ENCODE measurements at places on chromosomes 5 and 9.

DNA sequence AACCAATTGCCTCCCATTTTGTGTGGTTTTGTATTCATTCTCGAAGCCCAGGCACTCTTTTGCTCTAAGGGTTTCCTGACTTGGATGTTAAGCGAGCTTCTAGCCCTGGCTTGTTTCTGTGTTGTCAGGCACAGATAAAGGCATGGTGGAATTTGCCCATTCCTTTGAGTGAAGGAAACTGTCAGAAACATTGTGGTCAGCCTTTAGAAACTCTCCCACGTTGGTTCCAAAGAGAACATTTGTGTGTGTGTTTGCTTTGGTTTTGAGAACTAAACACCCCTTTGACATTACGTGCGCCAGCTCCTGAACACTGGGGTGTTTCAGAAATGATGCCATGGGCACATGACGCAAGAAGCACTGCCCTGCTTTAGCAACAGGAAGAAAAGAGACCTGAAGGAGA lies 320.9 kb downstream of the NTRK2 start:
- DNase-seq: no peak

GRCh38 chr9:108956022-108956630 lies 21.9 kb downstream of the ABITRAM start:
- DNase-seq: no peak

- DNase-seq: no peak
Measured at GRCh38 chr9:137688725-137689124, 69.9 kb downstream of the EHMT1 start.

- no peak for DNase-seq
Measured at GRCh38 chr5:62948301-62948700, 369.7 kb downstream of the LRRC70 start.

- DNase-seq: peak; percentile 68
Measured at GRCh38 chr9:130451509-130452388, 7.0 kb downstream of the ASS1 start.

DNA sequence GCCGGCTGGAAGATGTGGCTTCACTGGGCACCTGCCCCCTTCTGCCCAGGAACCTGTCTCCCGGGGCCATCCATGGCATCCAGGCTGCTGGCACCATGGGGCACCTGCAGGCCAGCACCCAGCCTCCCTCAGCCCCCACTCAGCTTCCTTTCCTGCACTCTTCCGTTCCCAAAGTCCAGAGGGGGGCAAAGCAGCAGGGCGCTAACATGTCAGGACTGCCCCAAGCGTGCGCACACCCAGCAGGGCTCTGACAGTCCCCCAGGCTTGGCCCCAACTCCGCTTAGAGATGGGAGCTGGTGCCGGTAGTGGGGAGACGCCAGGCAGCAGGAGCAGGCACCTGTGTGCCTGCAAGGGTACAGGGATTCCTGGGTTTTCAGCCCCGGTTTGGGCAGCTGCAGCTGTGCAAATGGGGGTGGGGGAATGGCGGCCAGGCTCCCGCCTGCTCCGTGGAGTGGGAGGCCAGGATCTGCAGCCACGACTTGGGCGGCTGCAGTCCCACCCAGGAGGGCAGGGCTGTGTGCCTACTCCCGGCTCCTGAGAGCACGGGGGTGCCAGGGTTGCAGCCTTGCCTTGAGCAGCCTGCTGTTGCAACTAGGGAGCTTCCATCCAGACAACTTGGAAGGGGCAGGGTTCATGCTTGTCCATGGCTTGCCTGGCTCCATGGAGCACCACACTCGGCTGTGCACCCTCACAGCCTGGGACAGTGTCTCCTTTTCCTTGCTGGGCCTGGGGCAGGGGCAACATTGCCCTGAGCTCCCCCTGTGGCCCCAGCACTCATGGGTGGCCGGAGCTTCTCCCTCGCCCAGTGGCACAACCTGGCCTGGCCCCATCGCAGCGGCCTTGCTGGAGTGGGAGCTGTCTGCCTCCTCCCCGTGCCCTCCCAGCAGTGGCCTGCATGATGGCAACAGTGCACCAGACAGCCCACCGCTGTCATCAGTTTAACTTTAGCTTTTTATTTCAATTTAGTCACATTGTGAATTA lies 561.1 kb downstream of the MTRR start:
- no peak for DNase-seq

DNA sequence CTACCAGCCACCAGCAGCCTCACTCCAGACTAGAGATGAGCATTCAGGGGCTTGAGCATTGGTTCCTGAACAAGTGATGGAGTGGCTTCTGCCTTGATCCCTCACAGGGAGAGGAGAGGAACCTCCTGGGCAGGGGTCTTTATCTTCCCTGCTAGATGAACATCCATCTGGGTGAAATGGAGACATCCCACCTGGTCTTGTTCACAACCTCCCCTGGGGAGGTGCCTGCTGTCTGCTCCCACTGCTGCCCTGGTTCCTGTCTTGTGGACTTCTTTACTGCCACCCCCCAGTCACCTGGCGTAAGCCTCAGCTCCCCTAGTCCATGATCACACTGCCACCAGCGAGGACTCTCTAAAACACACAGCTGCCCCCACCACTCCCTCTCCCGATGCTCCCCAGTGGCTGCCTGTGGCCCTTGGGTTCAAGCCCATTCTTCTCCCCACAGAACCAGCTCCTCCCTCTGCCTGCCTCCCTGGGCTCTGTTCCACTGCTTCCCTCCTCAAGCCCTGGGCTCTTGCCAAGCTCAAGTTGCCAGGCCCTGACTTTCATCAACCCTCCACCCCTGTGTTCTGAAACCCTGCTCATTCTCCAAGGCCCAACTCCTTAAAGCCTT lies 51.5 kb downstream of the COL15A1 start:
- no peak for DNase-seq

- DNase-seq: no peak
Measured at GRCh38 chr5:172361566-172362238, 78.1 kb upstream of the UBTD2 start.

DNA sequence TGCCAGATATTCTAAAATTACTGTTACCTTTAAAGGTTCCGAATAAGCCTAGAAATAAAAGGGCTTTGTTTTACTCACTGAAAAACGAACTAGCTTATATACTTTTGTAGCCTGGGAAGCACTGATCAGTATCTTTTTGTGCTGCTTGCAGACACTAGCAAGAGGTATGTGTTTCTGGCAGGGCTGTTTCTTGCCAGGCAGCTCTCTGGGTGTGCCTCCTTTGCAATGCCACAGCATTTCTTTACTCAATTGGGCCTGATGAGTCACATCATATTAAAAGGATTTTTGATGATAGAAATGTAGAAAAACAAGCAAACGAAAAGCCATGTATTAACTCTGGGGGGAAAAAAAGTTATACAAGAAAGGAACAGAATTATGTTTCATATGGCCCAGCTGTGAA lies 35.6 kb downstream of the CD180 start:
- no peak for DNase-seq

DNA sequence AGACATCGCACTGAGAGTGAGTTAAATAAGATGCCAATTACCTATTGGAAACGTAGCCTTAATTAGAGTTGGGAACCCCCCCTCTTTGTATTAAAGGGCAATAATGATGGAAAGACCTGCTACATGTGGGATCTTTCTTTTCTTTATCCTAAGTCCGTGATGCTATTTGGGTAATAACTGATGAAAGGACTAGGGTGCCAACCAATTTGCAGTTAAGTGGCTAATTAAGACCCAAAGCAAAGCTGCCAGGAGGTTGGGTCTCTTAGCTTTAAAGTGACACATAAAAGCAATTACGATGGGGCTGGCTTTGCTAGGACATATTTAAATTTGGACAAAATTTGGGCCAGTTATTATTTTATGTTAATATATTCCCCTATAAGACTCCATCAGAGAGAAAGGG lies 728.8 kb downstream of the NR2F1-AS1 start:
- no peak for DNase-seq

DNA sequence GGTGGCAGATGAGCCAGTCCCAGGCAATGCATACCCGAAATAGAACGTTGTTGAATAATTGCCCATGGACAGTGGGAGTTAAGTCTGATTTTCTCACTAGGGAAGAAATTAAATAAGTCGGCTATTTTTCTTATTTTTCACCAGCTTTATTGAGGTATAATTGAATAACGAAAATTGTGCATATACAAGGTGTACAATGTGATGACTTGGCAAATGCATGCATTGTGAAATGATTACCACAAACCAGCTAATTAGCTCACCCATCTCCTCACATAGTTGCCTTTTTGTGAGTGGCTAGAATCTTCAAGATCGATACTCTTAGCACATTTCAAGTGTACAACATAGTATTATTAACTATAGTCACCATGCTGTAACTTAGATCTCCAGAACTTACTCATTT lies 249.6 kb downstream of the ROR2 start:
- no peak for DNase-seq

DNA sequence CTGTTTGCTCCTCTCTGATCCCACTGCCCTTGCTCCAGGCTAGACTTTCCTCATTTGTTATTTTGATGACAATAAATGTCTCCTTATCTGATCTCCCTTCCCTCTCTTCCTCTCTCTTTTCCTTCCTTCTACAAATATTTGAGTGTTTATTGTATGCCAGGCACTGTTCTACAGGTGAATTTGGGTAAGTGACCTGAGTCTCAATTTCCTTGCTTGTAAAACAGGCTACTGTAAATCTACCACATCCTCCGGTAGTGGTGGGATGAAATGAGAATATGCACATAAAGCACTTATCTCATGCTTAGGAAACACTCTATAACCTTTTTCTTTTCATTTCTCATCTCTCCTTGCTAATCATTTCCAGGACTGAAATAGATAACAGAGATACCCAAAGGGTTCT lies 86.4 kb downstream of the HMHB1 start:
- no peak for DNase-seq

DNA sequence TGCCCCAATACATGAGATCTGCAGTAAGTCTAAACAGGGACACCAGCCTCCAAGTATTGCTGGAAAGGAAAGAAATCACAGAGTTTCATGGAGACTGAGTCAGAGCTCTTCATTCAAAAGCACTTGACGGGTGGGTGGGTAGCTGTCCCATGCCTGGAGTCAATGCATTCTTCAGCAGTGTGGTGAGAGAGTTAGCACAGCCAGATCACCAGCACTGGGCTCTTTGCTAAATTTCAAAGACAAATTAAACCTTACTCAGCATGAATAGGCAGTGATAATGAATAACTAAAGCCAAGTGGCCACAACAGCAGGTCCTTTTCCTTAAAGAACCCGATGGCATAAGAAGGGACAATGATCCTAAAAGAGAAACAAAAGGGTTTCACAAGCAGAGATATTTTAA lies 192.4 kb downstream of the ACTL7B start:
- no peak for DNase-seq

- peak; percentile 44 for DNase-seq
Measured at GRCh38 chr5:180470966-180471582, 23.1 kb upstream of the CNOT6 start.

GRCh38 chr5:83559118-83559785 lies 87.7 kb downstream of the VCAN start:
- no peak for DNase-seq

DNA sequence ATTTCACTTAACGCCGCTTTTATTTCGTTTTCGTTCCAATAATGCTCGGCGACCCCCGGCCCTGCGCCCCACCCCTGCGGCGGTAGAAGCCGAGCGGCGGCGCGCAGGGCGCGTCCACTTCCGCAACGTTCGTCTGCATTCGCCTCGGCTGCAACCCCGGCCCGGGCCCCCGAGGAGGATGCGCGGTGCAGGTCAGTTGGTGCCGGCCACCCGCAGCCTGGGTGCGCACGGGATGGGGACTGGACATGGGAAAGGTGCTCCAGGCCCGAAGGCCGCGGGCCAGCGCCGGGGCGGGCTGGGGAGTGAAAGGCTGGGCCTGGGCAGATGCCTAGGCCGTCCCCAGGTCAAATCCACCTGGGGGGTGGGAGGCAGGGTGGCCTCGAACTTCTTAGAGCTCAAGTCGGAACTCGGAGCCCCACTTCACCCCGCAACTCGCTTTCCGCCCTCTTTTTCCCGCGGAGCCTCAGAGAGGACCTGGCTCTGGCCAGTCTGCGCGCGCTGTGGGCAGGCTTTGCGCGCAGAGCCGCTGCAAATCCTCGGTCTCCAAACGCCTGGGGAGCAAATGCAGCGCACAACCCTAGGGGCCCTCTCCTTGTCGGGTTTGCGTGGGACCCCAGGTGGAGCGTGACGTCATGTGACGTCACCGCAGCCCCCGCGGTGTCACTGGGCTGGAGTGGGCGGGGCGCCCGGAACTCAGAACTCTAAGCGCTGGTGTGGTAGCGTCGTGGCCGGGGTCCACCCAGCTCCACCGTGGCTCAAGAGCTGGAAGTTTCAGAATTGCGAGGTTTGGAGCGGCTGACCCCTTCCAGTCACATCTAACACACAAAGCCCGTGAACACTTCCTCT lies 3.3 kb downstream of the TLX3 start:
- no peak for DNase-seq

GRCh38 chr9:70556771-70557170 lies 142.3 kb upstream of the KLF9 start:
- no peak for DNase-seq

DNA sequence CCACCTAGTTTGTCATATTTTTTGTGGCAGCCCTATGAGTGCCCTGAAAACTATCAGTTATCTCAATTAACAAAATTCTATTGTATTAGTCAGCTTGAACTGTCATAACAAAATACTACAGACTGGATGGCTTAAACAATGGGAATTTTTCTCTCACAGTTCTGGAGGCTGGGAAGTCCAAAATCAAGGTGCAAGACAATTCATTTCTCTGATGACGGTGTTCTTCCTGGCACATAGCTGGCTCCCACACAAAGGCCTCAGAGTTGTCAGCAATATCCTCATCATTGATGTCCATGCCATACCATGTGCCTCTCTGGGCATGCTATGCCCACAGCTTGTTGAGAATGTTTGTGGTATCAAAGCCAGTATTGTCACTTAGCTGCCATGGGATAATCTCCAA lies 691.9 kb downstream of the NR2F1-AS1 start:
- DNase-seq: no peak

GRCh38 chr9:12060811-12061210 lies 632.4 kb upstream of the TYRP1 start:
- DNase-seq: no peak

GRCh38 chr9:108671794-108672193 lies 184.0 kb downstream of the ACTL7B start:
- DNase-seq: no peak

GRCh38 chr9:27784847-27785713 lies 211.8 kb upstream of the C9orf72 start:
- no peak for DNase-seq

- no peak for DNase-seq
Measured at GRCh38 chr9:105059252-105059651, 131.3 kb upstream of the ABCA1 start.

DNA sequence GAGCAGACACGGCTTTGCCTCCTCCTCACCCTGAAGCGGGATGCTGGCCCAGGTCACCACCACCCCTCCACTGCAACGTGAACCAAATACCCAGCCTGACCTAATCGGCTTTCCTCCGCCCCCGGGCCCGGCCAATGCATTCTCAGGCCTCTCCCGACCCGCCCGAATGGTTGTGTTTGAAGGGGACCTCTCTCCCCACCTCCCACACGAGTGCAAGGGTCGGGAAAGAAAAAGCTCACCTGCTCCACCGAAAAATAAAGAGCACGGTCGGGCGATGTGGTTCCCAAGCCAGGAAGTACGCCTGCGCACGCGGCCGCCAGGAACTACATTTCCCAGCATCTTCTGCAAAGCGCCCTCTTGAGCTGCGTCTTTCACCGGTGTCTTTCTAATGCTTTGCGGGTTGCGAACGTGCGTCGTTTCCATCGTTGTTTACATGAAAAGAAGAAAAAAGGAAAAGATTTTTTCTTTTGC lies at the start of gene ZNF883:
Gene ZNF883 (minus strand): TSS at position 282 of the 471 bp plus-strand sequence.
- DNase-seq: peak; percentile 43

Measured in NCI-H1694 (cell line).